Cerebellar nuclear complex (tissue), 1 donor: ENCODE measurements at places on chromosomes 13 and 19.

GRCh38 chr13:65943708-65944107, 1286.4 kb downstream of the PCDH9 start:
- DNase-seq: no peak

- DNase-seq: no peak
Measured at GRCh38 chr19:50418176-50419021, at the start of gene SPIB. SPIB (plus strand) TSS chr19:50418938; CDS start chr19:50418963, 25 bp downstream.

- no peak for DNase-seq
Measured at GRCh38 chr19:33447336-33448158, 74.0 kb downstream of the CEBPG start.

- DNase-seq: no peak
Measured at GRCh38 chr13:108214441-108215271, 680 bp downstream of the LIG4 start.

GRCh38 chr13:19634256-19634740, 839 bp downstream of the MPHOSPH8 start:
- DNase-seq: no peak

DNA sequence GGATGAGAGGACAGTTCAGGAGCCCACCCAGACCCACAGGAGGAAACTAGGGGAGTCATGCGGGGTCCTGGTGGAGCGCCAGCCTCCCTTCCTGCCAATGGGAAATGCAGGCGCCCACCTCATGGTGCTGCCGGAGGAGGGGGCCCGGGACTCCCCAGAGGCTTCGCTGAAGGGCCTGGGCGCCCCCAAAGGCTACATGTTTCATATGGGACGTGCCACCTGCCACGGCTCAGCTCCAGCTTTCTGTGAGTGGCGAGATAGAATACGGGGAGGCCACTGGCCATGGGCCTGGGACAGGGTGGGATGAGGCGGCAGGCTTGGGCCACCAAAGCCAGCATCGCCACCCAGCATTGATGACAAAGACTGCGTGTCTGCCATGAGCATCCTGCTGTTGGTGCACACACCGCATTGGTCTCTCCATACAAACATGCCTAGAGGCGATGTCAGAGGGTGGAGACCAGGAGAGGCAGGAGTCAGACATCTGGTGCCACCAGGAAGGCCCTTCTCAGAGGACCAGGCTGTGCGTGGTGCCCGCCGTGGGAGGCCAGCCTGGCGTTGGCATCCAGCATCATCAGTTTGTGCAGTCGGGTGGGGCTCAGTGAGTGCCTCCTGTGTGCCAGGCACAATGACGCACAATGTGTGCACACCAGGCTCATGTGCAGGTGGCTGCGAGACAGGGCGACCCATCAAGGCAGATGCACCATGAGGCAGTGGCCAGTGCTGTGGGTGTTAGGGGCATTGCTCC, 1.2 kb upstream of the F10 start:
- no peak for DNase-seq

DNA sequence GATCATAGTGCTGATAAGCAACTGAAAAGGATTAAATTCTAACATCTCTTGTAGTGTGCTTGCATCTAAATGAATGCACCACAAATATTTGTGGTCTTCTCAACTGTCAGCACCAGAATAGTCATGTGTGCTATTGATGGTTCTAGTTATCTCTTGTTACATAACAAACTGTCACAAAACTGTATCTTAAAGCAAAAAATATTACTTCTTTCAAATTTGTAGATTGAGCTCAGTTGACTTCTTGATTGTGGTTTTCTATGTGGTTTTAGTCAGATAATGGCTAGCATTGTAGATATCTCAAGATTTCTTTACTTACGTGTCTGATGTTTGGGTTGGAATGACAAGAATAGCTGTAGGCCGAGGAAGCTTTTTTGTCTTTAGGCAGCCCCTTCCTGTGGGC, 431.3 kb downstream of the SLITRK6 start:
- DNase-seq: no peak

- DNase-seq: no peak
Measured at GRCh38 chr13:71864986-71865873, 1.8 kb downstream of the DACH1 start.

DNA sequence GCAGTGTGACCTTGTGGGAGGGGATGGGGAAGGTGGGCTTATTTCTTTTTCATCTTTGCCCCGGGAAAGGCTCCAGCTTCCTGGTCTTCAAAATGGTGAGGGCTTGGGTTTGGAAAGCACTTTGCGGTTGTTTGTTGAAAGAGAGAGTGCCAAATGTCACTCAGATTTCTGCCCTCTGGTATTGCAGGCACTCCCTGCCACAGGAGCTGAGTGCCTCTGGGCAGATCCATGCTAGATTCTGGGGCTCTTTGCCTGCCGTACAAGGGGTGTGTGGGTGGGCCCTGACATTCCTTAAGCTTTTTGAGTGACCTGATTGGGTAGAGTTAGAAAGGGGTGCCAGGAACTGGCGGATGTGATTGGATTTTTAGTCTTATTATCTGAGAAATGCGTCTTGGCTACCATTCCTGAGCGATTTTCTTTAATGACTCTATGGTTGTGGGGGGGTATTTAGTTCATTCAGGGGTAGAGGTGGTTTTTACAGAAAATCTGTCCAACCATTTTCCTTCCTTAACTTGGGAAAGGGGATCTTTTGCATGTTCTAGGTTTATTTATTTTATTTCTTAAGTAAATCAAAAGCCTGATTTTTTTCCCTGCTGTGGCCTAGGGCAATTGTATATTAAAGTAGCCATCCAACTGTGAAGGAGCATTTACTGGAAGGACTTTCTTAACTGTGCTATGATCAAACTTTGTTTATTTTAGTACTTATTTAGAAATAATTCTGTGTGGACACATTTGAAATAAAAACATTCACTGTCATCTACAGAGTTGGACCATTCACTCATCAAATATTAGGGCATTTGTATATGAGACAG, 3.2 kb downstream of the ARHGAP35 start:
- DNase-seq: no peak

DNA sequence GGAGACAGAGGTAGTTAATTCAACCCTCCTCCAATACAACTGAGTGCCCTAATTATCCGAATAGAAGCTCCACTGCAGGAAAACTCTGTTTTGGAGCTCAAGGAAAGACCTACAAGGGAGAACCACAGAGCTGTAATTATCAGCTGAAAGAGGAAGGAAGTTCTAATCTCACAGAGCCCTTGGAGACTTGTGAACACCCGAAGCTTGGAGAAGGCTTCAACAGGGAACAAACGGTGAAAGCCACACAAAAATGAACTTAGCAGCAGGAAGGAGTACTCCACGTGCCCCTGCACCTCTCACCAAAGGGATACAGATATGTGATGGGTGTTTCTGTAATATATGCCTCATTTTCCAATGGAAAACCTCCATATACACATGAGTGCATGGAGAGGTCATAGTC, 61.1 kb downstream of the IRS2 start:
- no peak for DNase-seq

GRCh38 chr19:49852631-49853126, 1.7 kb downstream of the PTOV1 start:
- DNase-seq: no peak

DNA sequence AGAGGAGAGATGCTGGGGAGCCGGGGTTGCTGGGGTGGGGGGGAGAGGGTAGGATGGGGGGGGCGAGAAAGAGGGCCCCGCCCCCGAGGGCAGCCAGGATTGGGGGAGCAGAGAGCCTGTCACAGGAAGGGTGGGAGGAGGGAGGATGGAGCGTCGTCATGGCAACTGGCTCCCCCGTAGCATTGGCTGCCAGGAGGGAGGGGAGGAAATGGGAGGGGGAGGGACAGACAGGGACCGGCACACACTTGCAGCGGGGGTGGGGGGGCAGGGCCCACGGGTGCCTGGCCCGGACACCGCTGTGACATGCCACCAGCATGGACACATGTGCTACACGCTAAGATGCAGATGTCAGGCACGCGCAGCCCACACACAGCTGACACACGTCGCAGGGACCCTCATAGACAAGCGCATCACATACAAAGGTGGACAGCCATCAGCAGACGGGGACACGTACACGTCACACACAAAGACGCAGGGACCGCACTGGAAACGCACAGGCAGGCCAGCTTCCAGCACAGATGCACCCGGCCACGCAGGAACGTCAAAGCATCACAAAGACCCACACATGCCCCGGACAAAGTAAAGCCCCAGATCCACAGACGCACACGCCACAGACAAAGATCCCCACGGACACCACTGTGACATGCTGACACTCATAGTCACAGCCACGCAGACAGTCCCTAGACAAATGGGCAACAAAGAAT, at the start of gene LMTK3:
Gene LMTK3 (minus strand): TSS at position 36 of the 704 bp plus-strand sequence. CDS start 259 bp downstream, outside the sequence.
- DNase-seq: peak; percentile 72

DNA sequence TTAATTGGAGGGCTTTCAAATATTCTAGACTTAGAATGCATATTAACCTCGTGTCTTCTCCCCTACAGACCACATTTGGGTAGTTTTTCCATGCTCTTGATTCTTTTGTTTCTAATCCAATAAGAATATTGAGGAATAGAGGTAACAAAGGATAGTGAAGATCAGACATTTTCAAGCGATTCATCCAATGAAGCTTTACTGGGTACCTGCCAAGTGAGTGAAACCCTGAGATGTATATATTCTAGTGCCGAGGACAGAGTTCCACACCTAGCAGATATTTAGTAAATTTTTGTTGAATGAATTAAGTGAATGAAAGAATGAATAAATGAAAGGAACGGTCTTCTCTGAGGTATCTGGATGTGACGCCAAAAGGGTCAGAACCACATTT, 442 bp upstream of the RFC3 start:
- DNase-seq: no peak

DNA sequence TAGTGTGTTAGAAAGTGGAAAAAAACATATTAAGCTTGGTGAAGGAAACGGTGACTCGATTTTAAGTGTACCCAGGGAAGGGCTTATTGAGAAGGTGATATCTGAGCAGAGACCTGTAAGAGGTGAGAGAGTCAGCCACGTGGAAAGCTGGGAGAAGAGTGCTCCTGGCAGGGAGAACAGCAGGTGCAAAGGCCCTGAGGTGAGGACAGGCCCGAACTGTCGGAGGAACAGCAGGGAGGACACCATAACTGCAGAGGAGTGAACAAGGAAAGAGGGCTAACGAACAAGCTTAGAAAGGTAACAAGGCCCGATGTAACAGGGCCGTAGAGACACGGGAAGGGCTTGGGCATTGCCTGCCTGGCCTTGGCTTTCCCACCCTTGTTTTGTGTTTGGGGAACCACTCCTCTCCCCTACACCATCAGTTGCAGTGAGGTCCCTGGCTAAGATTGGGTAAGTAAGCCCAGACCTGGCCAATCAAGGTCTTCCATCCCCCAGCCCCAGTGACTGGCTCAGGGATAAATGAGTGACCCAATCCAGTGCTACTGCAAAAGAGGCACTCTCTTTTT, 7.3 kb downstream of the ATP4A start:
- no peak for DNase-seq

DNA sequence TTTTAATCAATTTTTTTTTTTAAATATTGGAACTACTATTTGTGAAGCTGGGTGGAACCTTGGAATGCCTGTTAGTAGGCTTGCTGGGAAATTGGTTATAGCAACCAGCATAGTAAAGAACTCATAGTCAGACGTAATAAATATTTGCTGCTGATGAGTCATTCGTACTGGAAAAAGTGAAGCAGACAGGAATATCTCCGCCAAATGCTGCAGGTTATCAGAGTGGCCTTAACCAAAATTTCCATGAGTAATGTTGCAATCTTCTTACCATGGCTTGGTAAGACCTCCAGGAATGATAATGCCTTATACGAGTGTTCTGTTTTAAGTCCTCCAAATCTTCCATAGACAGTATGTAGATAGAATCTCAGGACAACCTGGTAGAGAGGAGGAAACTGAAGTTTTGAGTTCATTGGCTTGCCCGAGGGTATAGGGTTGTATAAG, 34.2 kb downstream of the MBNL2 start:
- DNase-seq: no peak

GRCh38 chr19:46368116-46368515, 21.2 kb downstream of the PPP5C start:
- DNase-seq: no peak

GRCh38 chr19:54383330-54383729, 18.6 kb upstream of the LAIR1 start:
- no peak for DNase-seq

- no peak for DNase-seq
Measured at GRCh38 chr19:28405346-28405742, 807.6 kb downstream of the UQCRFS1 start.

GRCh38 chr13:40790154-40790616, 774 bp downstream of the SLC25A15 start:
- DNase-seq: no peak

DNA sequence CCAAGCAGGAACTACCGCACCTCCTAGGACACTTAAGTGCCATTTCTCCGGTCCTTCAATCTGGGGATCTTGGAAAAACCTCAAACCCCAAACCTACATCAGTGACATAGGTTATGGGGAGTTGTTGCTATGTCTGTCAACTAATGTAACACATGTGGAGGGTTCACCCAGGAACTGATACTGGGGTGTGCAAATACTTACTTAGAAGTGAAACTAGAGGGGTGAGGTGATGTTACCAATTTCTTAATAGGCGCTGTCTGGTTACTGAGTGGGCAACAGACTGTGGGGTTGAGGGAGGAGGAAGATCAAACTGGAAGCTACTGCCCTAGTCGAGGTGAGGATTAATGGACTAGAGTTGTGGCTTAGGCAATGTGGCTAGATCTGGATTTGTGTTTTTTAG, 1.9 kb downstream of the ZNF586 start:
- no peak for DNase-seq

DNA sequence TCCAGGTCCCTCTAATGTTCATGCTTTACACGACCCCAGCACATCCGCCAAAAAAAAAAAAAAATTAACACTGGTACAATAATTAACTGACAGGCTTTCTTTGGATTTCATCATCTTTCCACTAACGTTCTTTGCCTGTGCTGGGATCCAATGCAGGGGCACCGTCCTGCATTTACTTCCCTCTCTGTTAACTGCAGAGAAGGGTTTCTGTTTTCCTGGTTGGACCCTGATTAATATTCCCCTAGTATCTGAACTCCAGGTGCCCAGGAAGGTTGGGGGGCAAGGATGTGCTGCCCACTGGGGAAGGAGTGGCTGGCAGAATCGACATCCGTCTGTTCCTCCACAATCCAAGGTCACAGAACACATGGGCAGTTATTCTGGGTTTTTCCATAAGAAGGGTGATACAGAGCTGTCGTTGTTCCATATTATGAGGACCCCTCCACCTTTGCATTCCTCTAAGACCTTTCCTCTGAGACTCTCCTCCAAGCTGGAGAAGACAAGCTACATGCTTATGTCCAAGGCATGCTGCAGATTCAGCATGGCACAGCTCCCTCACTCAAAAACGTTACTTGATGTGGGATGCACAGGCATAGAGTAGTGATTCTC, 4.5 kb upstream of the LAIR1 start:
- DNase-seq: no peak

DNA sequence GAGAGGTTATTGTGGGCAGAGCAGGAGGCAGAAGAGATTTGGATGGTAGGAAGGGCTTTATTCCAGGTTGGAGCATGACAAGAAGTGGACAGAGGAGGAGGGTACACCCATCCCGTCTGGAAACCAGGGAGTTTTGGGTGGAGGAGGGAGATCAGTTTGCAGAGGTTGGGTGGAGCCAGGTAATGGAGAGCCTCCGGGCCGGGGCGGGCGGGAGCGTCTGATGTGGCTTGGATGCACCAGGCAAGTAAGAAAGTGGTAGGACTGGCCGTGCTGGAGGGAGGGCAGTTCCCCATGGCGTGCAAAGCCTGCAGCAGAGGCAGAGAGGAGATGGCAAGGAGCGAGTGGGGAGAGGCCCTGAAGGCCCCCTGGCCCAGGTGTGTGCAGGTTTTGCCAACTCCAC, 10.9 kb downstream of the IGFLR1 start:
- no peak for DNase-seq
